ENCODE measurements at places on chromosomes 2 and 18.

DNA sequence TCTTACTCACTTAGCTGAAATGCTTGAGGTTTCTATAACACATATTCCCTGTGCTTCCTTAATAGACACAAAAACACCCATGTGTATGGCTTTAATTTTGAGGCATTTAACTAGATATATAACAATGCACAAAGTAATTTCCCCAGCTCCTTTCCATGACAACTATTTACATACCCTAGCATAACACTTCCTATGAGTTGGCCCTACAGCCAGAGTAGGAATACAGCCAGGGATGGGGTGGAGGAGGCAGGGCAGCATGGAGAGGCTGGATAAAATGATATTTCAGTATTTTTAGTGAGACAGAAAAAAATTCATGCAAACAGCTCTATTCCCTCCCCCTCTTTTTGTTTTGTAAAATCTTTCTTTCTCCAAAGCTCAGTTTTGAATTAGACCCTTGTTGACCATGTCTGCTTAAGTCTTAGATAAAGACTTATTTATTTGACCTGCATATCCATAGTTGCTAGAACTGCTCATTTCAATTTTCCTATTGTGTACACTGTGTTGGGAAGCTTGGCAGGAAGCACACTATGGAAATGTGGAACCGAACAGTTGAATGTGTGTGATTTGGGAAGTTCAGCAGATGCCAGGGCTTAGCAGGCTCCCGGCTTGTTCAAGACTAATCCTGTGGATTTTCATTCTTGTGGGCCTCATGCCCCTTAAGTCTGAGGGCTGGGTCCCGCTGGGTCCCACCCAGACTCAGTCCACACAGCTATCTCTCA lies 11.2 kb upstream of the B3GNT2 start:
- no peak overlapping the region for H3K27ac ChIP-seq
- no peaks in the 10 kb centered on the region for H3K36me3 ChIP-seq
- H3K27me3 ChIP-seq: no peaks in the 10 kb centered on the region
- no peaks in the 10 kb centered on the region for H3K4me1 ChIP-seq
- H3K4me3 ChIP-seq: no peak overlapping the region

DNA sequence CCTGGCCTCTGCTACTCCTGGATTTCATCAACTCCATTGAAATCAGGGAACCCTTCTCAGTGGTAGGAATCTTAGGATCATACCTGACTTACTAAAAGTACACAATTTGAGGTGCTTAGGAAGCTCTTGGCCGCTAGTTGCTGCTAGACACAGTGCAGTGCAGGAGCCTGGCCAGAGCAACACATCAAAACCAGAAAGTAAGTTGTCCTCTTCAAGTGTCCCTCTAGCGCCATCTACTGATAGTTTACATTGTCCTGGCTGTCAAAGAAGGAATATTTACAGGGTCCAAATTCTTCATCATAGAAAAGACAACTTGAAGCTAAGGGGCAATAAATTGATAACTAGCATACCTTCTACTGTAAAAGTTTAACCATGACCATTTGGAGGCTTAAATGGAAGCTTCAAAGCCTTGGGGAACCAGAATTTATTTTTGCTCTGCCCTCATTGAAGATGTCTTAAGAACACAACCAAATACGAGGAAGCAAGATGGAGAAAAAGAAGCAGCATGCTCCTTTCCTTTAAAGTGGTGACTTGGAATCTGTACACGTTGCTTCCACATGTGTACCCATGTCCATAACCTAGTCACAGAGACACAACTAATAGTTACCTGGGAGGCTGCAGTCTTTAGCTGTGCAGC lies 889.1 kb upstream of the GCFC2 start:
- no peak overlapping the region for H3K4me3 ChIP-seq
- no peak for DNase-seq
- no peak overlapping the region for H3K27ac ChIP-seq
- no peaks in the 10 kb centered on the region for H3K4me1 ChIP-seq
- no peaks in the 10 kb centered on the region for H3K27me3 ChIP-seq
- no peaks in the 10 kb centered on the region for H3K36me3 ChIP-seq

GRCh38 chr2:22854588-22854987 lies 530.4 kb upstream of the KLHL29 start:
- no peak for DNase-seq
- H3K27ac ChIP-seq: no peak overlapping the region
- no peaks in the 10 kb centered on the region for H3K4me1 ChIP-seq
- H3K36me3 ChIP-seq: no peaks in the 10 kb centered on the region
- no peaks in the 10 kb centered on the region for H3K27me3 ChIP-seq

- H3K4me1 ChIP-seq: peaks cover 13% of the 10 kb centered on the region
- H3K27me3 ChIP-seq: no peaks in the 10 kb centered on the region
- H3K36me3 ChIP-seq: no peaks in the 10 kb centered on the region
- no peak for DNase-seq
Observed at GRCh38 chr2:203238292-203238703, 520 bp upstream of the CYP20A1 start.

- no peaks in the 10 kb centered on the region for H3K4me1 ChIP-seq
- H3K4me3 ChIP-seq: no peak overlapping the region
- H3K27me3 ChIP-seq: no peaks in the 10 kb centered on the region
Observed at GRCh38 chr2:146786396-146786795, 1058.4 kb upstream of the ACVR2A start.

- DNase-seq: no peak
- H3K27ac ChIP-seq: no peak overlapping the region
- H3K36me3 ChIP-seq: no peaks in the 10 kb centered on the region
- no peaks in the 10 kb centered on the region for H3K4me1 ChIP-seq
- no peaks in the 10 kb centered on the region for H3K27me3 ChIP-seq
Observed at GRCh38 chr18:63528863-63529492, 13.2 kb upstream of the SERPINB12 start.

DNA sequence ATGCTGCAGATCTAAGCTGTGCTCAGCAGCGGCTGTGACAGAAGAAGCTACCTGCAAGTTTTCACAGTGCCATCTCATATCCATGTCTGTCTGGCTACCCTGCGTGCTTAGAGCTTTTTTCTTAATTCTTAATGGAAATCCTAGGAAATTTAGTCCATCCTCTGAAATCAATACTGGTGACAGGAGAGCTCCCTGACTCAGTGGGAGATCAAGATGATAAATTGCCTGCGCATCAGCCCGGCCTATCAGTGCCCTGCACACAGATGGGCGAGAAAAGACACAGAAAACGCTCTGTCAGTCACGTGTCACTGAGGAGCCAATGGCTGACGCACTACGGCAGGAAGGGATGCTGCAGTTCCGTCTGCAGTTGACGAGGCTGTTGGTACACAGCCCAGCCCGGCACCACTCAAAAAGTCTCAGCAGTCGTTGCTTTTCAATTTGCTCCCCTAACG lies 819.6 kb upstream of the FSHR start:
- no peak for DNase-seq
- no peak overlapping the region for H3K27ac ChIP-seq
- no peaks in the 10 kb centered on the region for H3K36me3 ChIP-seq
- no peaks in the 10 kb centered on the region for H3K4me1 ChIP-seq
- H3K4me3 ChIP-seq: peak overlapping the region; percentile 7
- no peaks in the 10 kb centered on the region for H3K27me3 ChIP-seq

DNA sequence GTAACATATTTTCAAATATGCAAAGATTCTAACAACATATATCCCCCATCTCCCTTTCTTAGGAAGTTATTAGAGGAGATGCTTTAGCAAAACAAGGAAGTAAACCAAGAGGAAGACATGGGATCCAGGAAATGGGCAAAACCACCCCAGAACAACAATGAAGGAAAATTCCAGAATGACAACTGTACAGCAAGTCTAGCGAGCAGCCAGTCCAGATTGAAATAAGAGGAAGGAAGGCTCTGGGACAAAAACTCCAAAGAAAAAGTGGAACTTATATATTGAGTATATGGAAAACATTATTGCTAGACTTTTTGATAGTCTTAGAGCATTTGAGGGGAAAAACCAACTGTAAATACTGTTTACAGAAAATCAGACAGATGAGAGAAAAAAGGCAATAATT lies 2.9 kb upstream of the ARPC2 start:
- H3K4me1 ChIP-seq: peaks cover 7% of the 10 kb centered on the region
- no peak overlapping the region for H3K4me3 ChIP-seq
- no peak overlapping the region for H3K27ac ChIP-seq
- H3K27me3 ChIP-seq: no peaks in the 10 kb centered on the region
- H3K36me3 ChIP-seq: no peaks in the 10 kb centered on the region

GRCh38 chr2:73700661-73701447 lies 36.3 kb downstream of the TPRKB start:
- no peak for DNase-seq
- no peaks in the 10 kb centered on the region for H3K36me3 ChIP-seq
- no peaks in the 10 kb centered on the region for H3K4me1 ChIP-seq
- H3K27ac ChIP-seq: no peak overlapping the region
- no peak overlapping the region for H3K4me3 ChIP-seq

DNA sequence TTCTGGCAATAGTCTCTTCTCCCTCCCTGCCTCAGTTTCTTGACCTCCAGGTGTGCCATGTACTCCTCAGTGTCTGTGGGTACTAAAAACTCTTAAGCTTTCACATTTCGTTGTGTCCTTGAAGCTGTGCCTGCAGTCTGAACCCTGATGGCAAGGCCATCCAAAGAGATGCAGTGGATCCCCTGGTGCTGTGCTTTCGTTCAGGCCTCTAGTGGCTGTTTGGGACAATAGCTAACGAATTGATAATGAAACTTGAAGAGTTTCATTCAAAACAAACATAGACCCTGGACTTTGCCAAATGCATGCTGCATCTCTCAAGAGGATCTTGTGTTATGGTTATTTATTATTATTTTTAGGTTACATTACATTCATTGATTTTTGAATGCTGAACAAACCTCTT lies 523.1 kb upstream of the FSIP2 start:
- DNase-seq: no peak
- no peaks in the 10 kb centered on the region for H3K27me3 ChIP-seq
- no peaks in the 10 kb centered on the region for H3K4me1 ChIP-seq
- H3K36me3 ChIP-seq: no peaks in the 10 kb centered on the region
- no peak overlapping the region for H3K27ac ChIP-seq

GRCh38 chr2:172473167-172473566 lies 45.8 kb downstream of the ITGA6 start:
- H3K27ac ChIP-seq: no peak overlapping the region
- no peaks in the 10 kb centered on the region for H3K27me3 ChIP-seq

GRCh38 chr2:4882421-4882820 lies 809.8 kb upstream of the SOX11 start:
- H3K4me3 ChIP-seq: no peak overlapping the region
- no peak for DNase-seq
- H3K27ac ChIP-seq: no peak overlapping the region
- no peaks in the 10 kb centered on the region for H3K4me1 ChIP-seq

- no peak overlapping the region for H3K4me3 ChIP-seq
- no peaks in the 10 kb centered on the region for H3K36me3 ChIP-seq
- H3K27me3 ChIP-seq: no peaks in the 10 kb centered on the region
Observed at GRCh38 chr2:57370882-57371585, 675.6 kb upstream of the VRK2 start.
